ENCODE measurements at places on chromosomes 11 and 22.

DNA sequence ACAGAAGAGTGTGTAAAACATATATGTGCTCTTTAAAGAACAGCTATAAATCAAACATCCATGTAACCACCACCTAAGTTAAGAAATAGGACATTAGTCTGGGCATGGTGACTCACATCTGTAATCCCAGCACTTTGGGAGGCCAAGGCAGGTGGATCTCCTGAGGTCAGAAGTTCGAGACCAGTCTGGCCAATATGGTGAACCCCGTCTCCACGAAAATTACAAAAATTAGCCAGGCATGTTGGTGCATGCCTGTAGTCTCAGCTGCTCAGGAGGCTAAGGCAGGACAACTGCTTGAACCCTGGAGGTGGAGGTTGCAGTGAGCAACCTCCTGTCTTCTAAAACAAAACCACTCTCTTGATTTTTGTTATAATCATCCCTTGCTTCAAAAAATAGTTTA, 103.3 kb downstream of the LRRC32 start:
- DNase-seq = no peak

- no peak for DNase-seq
Measured at GRCh38 chr11:48018528-48019216, 38.3 kb downstream of the PTPRJ start.

DNA sequence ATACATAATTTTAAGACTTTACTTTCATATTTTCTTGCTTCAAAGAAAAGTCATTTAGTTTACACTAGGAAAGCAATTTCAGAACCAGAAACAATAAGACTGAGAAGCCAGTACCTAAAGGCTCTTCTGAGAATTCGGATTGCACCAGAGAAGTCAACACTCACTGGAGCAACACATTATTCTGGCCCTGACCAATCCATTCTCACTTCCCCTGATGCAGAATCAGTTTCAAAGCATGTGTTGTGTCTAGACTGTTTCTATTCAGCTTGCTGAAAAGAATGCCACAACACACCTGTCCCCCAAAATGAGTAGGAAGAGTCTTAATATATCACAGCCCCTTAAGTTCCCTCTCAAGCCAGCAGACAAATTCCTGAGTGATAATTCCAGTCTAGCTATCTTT, 1074.3 kb upstream of the TENM4 start:
- no peak for DNase-seq

DNA sequence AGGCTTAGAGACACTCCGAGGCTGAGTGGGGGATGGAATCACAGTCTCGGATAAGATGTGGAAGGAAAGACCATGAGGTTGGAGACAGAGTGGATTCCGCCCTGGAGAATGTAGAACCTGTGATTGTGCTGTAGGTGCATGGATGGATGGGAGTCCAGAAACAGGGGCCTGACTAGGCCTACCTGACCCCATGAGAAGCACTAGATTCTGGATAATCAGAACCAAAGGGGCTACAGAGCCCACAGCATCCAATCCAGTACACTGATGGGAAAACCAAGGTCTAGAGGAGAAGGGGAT, 32.3 kb upstream of the FCHSD2 start:
- DNase-seq = no peak

GRCh38 chr11:106331176-106331575, 253.7 kb downstream of the AASDHPPT start:
- DNase-seq = no peak

DNA sequence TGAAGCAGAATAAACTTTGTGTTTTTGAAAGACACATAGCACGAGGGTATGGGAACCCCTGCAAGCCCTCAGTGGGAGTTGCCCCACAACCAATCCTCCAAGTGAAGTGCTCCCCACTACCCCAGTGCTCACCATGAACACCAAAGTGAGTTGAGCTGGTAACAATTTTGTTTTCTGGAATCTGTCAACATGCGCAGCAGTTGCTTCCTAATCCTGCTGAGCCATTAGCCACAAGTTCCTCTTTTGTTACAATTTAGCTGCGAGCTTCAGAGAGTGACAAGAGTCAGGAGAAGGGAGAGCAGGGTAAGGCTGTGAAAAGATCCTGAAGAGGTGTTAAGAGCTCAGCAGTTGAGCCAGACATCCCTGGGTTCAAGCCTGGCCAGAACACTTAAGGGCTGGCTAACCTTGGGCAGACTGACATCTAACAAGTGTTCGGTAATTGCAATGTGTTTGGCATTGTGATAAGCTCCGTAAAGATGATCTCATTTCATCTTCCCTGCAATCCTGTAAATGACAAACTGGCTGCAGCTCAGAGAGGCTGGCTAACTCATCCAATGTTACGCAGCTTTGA, 24.1 kb upstream of the ASPHD2 start:
- peak; percentile 77 for DNase-seq

- no peak for DNase-seq
Measured at GRCh38 chr22:23012081-23012622, 58.2 kb upstream of the GNAZ start.

GRCh38 chr22:49833340-49834007, 5.8 kb upstream of the BRD1 start:
- no peak for DNase-seq

DNA sequence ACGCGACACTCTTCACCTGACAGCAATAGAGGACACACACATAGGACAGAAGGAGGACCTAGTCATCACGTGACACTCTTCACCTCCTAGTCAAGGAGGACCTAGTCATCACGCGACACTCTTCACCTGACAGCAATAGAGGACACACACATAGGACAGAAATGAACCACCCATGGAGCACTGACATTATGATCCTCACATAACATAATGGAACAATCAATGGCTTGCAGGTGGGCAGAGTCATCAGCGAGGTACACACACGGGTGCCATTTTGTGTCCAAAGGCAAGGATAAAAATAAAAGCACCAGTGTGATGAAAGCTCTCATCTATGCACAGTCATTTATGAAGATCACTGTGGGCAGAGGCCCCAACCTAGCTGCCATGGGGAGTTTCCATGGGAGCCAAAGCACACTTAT, 354.7 kb downstream of the LARGE1 start:
- DNase-seq = no peak

GRCh38 chr11:14460147-14460546, 39.5 kb downstream of the COPB1 start:
- DNase-seq = no peak

- DNase-seq = no peak
Measured at GRCh38 chr11:95575517-95575916, 214.1 kb downstream of the FAM76B start.

- DNase-seq = no peak
Measured at GRCh38 chr11:36421546-36422155, 88.4 kb downstream of the TRAF6 start.

DNA sequence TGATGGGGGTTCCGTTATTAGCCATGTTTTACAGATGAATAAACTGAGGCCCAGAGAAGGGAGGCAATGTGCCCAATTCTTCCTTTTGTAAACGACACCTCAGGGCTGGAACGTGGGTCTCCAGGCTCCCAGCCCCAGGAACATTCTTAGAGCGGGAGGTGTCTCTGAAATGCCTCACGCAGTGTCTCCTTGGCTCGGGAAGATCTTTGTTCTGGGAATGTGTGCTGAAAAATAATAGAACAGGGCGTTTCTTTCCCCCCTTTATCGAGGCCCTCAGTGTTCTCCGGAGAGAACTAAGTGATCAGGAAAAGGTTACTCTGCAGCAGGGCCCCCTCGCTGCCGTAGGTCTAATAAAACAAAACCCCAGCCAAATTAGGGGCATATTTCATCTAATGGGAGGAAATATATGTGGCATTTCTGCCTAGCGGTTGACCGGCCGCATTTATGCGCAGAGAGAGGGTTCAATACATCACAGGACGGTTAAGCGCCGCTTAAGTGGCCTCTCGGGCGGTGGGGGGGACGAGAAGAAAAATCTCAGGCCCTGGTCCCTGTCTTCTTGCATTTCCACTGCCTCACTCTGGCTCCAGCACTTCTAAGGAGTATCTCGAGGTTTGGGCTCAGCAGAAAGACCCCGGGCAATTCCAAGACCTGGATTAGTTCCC, 564.3 kb downstream of the MN1 start:
- DNase-seq = no peak

- DNase-seq = no peak
Measured at GRCh38 chr11:124935548-124936514, at the start of gene HEPACAM. Gene HEPACAM (minus strand): TSS chr11:124936047. CDS start chr11:124936006, 41 bp downstream.

DNA sequence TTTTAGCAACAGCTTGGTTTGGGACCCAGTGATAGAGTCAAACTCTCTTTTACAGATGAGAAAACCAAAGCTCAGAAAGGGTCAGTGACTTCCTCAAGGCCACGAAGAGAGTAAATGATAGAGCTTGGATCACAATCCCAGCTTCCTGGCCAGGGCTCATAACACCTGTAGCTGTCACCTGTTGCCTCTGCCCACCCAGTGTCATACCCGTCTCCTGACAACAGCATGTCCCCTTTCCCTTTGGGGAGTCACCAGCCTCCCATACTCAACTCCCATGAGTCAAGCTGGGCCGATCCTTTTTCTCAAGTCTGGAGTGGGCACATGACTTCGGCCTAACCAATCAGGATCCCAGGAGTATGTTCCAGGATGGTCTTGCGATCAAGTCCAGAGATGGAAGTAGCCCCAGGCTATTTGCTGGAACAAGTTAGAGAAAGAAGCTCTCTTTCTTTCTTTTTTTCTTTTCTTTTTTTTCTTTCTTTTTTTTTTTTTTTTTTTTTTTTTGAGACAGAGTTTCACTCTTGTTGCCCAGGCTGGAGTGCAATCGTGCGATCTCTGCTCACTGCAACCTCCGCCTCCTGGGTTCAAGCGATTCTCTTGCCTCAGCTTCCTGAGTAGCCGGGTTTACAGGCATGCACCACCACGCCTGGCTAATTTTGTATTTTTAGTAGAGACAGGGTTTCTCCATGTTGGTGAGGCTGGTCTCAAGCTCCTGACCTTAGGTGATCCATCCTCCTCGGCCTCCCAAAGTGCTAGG, 27.8 kb upstream of the MYH9 start:
- DNase-seq = no peak

DNA sequence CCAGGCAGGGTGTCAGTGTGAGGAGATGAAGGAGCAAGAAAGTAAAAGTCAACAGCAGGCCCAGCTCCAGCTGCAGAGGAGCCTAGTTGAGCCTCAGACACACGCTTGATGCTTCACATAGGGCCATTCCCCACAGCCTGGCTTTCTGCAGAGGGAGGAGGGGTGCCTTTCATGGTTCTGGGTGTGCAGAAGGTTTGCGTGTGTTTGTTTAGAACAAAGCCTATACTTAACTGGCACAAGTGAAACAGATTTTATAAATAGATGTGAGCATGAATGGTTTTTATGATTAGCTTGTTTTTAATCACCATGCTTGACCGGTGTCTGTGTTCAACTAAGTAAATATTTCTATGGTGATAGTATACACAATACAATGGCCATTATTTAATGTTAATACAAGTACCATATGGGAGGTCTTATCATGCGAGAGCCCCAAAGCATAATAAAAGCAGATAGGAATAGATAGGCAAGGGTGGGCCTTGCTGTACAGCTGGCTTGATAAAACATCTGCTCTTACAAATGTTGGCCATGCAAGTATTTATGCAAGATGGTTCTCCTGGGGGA, 290.2 kb downstream of the ETS1 start:
- no peak for DNase-seq

DNA sequence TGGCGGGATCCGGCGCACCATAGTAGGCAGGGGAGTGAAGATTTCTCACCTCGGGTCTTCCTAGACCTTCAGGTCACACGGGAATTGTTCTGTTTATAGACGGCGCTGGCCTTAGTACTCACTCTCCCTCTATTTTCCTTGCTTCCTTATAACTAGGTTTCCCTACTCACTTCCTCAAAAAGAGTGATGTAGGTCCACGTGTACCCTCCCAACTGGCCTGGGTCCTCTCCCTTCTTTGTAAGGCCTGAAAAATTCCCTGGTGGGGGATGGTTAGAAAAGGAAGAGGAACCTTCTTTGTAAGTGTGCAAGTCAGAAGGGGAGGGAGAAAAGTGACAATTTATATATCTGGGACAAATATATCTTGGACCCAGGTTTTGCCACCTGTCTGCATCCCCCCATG, 2.9 kb upstream of the TMEM9B start:
- DNase-seq = peak; percentile 78

DNA sequence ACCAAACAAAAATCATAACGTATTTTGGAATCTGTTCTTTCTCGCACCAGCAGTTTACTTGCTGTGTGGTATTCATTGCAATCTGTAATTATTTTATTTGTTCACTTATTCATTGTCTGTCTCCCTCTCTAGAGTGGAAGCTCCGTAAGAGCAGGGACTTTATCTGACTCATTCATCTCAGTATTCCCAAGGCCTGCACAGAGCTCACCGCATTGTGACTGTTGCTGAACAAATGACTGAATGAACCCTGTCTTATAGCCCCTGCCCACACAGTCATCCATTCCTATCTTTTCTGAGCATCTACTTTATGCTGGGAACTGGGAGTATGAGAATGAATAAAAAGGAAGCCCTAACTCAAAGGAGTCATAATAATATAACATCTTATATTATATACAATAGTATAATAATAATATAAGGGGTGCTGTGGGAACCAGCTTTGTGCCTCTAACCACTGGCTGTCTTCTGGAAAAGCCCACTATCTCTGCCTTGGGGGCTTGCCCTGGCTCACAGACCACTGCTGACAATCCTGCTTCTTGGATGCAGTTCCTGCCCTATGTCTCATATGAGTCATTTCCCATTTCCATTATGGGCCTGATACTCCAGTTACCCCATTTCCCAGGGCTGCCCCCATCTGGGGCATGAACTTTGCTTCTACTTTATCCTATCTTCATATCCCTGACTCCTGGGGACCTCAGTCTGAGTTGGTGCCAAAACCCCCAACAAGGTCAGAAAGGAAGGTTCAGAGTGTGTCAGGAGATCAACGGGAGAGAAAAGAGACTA, 11.0 kb downstream of the XRRA1 start:
- no peak for DNase-seq

- no peak for DNase-seq
Measured at GRCh38 chr22:39677967-39678366, 107.4 kb downstream of the CACNA1I start.

GRCh38 chr11:29989174-29989970, 27.5 kb downstream of the KCNA4 start:
- DNase-seq = no peak

GRCh38 chr11:118853678-118854077, 30.0 kb upstream of the CXCR5 start:
- DNase-seq = no peak

- DNase-seq = no peak
Measured at GRCh38 chr11:12420040-12420439, 42.7 kb downstream of the PARVA start.

- no peak for DNase-seq
Measured at GRCh38 chr11:71465054-71465453, 12.1 kb downstream of the NADSYN1 start.
